NCI-H1105 (cell line): ENCODE measurements at places on chromosomes 7 and 10.
A peak's percentile ranks its signal among the peaks of the same experiment; 100 is the strongest.

GRCh38 chr10:125936331-125936730 is 40.0 kb downstream of the FANK1 start:
- no peak for DNase-seq

- DNase-seq = no peak
These were observed 117.0 kb upstream of the AHR start for GRCh38 chr7:17181482-17181881.

DNA sequence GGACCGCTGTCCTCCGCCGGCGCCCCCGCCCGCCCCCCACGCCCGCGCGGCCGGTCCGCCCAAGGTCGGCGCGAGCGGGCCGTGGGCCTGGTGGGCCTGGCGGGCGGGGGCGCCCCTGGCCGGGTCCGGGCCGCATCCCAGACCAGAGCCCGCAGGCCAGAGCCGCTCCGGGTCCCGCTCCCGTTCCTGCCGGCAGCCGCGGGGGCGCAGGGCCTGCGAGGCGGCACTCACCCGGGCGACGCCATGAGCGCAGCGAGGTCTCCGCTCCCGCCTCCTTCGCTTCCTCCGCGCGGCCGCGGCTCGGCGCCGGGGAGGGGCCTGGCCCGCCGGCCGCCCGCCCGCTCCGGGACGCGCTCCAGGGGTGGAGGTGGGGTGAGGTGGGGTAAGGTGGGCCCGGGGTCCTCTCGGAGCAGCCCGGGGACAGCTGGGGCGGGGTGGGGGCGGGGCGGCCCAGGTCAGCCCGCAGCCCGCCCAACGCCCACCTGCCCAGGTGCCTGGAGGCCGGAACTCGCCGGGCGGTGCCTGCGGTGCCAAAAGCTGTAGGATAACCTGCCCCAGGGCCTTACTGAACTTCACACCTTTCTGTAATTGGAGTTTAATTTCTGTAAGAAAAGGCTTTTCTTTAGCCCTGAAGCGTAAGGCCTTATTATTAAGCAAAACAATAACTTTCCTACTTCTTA is at the start of gene URGCP:
URGCP (minus strand) TSS at position 266 of the 680 bp plus-strand sequence; CDS start at position 245, 21 bp downstream.
- DNase-seq = peak; percentile 18

- no peak for DNase-seq
These were observed 507.9 kb downstream of the RPS24 start for GRCh38 chr10:78541481-78542140.

- DNase-seq = no peak
These were observed 168.6 kb downstream of the NRP1 start for GRCh38 chr10:33165911-33166310.

DNA sequence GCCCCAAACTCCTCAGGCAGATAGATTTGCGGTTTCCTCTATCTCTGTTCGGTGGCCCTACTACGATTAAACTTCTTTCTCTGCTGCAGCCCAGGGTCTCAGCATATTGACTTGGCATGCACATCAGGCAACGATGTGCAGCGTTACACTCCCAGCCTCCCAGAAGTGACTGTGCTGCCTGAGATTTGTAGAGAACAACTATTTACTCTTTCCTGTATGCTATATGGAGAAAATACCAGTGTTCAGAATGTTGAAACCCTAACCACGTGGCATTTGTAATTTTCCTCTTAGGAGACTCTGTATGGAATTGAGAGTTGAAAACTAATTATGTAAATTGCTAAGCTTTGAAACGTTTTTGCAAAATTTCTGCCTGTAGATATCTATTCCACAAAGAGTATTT is 50.9 kb downstream of the GNAI1 start:
- no peak for DNase-seq

DNA sequence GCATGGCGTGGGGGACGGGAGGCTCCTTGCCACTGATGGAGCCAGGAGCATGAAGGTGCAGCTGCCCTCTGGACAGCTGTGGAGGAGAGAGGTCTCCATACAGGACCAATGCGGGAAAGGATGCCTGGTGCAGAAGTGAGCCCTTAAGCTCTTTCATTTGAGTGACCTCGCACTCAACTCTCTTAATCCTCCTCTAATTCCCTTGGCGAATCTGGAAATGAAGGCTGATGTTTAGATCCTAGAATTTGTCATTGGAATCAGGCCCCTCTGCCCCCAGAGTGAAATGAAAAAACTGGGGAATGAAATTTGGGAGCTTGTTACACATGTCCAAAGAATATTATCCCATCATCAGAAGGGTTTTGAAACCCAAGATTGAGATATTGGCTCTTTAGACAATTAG is 639.5 kb downstream of the LRMDA start:
- no peak for DNase-seq

DNA sequence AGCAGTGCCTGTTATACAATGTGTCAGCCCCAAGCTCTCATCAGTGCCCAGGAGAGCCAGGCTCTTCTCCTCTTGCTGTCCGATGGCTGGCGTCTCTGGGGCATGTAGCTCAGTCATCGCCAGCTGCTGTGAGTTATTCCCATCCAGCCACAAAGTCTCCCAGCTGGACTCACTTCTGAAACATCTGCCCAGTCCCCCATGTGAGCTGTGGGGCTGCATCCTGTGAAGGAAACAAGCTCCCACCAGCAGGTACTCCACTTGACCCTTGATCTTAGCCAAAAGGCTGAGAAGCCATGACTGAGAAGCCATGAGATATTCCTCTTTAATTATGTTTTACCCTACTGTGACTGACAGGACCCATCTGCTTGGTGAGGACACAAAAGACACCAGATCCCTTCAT is 212.7 kb upstream of the IGFBP3 start:
- DNase-seq = no peak
